Stimulated activated CD8-positive, alpha-beta memory T cell treated with anti-CD3 and anti-CD28 coated beads, Interleukin-4, amount 100 ng/mL, for 1 hour (primary cell): ENCODE measurements at places on chromosomes 13 and 19.

GRCh38 chr13:110907951-110908898 lies 6.6 kb downstream of the ANKRD10 start:
- no peak for DNase-seq

- DNase-seq = no peak
Observed at GRCh38 chr19:39996218-39996810, 546 bp upstream of the ZNF546 start.

DNA sequence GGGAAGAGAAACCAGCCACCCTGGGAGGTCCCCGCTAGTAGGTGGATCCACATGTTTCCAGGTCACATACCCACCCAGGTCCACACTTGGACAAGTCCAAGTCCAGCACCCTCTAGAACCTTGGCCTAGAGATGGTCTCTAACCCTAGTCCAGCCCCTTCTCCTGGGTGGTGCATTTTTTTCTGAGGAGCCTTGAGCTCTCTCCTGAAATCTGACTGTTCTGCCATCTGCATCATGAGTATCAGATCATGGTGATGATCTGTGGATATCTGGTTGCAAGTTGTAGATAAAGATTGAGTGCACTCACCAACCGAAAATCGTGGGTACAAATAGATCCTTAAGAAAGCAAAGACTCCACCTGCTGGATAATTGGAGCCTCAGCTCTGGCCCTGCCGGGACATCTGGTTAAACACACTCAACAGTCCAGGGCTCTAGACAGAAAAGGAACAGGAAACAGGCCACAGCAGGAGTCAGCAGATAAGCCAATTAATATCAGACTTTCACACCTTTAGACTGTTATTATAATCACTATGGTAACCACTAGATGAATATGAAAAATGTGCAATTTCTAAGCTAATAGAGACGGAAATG lies 41.1 kb downstream of the GPR12 start:
- no peak for DNase-seq

DNA sequence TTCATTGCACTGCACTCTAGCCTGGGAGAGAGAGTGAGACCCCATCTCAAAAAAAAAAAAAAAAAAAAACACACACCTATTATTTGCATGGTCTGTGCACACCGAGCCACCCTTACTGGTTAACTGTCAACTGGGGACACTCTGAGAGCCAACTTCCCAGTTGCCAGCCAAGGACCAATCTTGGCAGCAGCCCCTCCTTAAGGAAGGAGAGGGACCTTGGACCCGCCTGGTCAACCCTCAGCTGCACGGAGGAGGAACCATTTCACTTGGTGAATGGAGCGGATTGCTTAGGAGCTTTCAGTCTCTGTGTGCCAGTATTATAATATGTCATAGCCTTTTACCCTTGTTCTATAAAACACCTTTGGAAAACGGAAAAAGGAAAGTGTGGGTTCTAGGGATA lies 24.9 kb downstream of the MICOS13 start:
- no peak for DNase-seq

- DNase-seq = no peak
Observed at GRCh38 chr13:87678372-87678752, 7.2 kb downstream of the SLITRK5 start.

GRCh38 chr13:27523346-27524073 lies 73.1 kb upstream of the MTIF3 start:
- no peak for DNase-seq

DNA sequence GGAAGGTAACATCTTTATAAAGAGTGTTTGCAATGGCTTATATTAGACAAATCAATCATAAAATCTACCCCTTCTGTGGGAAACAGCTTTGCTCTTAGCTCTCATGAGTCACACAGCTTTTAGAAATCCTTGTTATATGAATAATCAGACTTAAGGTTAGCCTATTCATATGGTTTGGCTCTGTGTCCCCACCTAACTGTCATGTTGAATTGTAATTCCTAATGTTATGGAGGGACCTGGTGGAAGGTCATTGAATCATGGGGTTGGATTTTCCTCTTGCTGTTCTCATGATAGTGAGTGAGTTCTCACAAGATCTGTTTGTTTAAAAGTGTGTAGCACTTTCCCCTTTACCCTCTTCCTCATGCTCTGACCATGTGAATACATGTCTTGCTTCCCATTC lies 704.2 kb upstream of the KLHL1 start:
- DNase-seq = no peak

DNA sequence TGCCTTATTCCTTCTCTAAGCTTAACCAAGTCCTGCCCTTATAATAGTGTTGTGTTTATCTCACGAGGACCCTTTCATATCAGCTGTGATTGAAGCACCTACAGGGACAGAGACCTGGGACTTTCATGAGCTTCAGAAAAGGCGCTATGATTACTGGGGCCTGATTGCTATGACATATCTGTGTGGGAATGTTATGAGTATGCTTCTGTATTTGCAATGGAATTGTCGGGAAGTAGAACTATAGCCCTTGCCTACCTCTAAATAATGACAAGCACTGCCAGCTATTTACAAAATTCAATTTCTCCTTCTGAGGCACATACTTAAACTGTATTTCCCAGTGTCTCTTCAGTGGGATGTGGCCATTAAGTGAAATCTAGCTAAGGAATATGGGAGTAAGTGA lies 191.5 kb downstream of the LHFPL6 start:
- no peak for DNase-seq

DNA sequence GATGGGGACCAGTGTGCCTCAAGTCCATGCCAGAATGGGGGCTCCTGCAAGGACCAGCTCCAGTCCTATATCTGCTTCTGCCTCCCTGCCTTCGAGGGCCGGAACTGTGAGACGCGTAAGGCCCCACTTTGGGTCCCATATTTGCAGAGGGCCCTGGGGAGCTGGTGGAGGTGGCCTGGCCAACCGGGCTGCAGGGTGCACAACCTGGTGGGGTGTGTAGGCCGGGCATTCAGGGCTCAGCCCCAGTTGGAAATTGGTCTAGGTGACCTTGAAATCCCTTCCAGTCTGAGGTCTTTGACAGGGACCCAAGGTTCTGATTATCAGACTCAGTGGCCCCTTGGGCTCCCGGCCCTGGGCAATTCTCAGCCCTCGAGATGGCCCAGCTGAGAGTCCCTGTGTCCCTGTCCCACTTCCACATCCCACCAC lies 8.3 kb downstream of the F7 start:
- no peak for DNase-seq

DNA sequence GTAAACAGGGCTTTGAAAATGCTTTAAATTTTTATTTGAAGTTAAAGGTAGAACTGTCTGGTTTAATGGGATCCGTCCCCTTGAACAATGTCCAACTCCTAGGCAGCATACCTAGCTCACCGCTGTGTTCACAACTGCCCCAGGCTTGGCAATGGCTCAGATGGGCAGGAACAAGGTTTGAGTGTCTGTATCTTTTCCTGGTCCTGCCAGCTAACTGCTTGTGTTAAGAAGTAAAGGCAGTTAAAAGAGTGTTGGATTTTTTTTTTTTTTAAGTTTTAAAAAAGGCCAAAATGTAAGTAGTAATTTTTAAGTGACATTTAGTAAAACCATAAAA lies 66.7 kb upstream of the FNDC3A start:
- no peak for DNase-seq

DNA sequence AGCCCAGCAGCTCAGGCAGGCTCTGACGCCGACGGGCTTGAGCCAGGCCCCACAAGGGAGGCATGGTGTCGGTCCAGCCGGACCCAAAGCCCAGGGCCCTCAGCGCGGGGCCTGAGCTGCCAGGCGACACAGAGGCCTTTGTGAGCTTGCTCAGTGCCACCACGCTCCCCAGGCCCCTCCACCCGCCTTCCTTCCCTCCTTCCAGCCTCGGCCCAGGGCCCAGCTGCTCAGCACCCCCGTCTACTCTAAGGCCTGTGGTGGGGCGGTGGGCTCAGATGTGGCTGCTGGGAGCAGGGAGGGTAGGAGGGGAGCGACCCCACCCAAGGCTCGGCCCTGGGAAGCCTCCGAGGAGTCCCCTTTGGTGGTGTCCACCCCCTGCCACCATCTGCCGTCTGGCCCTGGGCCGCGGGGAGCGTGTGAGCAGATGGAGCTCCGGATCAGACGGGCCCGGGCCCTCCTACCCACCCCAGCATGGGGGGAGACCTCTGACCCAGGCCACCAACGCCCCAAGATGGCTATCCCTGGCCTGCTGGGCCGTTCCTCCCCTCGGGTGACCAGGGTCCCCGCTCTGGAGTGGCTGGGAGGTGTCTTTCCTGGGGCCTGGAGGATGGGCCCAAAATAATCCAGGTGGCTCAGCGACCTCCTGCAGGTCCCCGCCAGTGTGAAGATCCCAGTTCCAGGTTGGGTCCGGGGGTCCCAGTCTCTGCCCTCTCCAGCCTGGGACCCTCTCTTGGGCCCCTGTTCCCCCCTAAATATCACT lies 7.8 kb downstream of the ZBTB7A start:
- DNase-seq = no peak

DNA sequence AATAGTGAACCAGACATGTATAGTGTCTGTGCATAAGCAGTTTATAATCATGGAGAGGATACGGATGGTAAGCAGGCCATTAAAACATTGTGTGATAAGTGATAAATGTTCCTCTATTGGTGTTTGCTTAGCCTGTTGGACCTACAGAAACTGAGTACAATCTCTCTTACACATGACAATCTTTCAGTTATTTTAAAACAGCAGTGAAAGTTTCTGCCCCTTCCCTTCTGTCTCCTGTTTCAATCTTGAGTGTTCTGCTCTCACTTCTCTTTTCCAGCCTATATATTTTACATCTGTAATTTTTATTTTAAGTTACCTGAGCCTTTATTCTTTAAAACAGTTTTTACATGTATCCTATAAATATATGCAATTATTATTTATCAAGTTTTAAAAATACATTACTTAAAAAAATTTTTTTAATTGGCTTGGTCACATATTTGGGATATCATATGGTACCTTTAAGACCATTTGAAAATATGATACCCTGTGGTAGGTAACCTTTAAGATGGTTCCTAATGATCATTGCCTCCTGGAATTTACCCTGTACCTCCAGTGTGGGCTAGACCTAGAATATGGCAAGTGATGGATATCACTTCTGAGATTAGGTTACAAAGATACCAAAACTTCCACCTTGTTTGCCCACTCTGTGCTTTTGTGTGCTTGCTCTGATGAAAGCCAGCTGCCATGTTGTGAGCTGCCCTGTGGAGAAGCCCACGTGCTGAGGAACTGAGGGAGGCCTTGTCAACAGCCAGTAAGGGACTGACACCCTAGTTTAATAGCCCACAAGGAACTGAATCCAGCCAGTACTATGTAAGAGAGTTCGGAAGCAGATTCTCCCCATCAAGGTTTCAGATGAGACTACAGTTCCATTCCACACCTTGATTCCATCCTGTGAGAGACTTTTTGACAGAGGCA lies 99.3 kb downstream of the DHRS12 start:
- DNase-seq = no peak

- no peak for DNase-seq
Observed at GRCh38 chr13:113293686-113294085, 3.4 kb upstream of the LAMP1 start.

GRCh38 chr19:28420811-28421550 lies 792.0 kb downstream of the UQCRFS1 start:
- DNase-seq = no peak

- no peak for DNase-seq
Observed at GRCh38 chr19:4557971-4558941, 1.2 kb downstream of the SEMA6B start.
